ENCODE measurements at places on chromosomes 3 and 15.

DNA sequence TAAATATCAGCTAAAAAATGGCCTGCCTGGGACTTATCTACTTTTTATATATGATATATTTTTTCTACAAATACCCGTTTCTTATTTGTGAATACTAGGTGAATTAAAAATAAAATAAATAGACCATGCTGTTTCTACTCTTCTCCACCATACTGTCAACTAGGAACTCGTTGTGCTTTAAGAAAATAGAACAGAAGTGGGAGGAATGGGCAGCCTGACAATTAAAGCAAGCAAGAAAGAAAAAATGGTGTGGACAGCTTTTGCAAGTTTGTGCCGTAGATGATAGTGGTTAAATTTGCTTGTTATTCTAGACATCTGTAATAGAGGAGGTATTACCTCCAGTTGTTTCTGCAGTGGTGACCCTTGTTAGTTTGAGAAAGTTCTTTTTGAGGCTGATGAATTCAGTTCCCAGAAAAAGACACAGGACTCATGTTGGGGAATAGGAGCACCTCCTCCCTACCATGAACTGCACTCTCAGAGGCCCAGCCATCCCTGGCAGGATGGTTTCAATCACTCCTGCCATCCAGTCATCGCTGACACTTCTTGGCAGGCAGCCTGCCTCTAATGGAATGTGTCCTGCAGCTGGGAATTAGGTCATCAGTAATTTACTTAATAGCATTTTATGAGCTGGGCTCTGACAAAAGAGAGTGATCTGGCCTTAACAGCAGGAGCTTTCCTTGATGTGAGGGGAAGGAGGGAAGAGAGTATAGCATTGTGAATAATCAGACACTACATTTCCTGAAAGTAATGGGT lies 105.0 kb upstream of the GAP43 start:
- no peak for DNase-seq

- DNase-seq, result no peak
Observed at GRCh38 chr3:188486126-188486525, 332.2 kb downstream of the LPP start.

DNA sequence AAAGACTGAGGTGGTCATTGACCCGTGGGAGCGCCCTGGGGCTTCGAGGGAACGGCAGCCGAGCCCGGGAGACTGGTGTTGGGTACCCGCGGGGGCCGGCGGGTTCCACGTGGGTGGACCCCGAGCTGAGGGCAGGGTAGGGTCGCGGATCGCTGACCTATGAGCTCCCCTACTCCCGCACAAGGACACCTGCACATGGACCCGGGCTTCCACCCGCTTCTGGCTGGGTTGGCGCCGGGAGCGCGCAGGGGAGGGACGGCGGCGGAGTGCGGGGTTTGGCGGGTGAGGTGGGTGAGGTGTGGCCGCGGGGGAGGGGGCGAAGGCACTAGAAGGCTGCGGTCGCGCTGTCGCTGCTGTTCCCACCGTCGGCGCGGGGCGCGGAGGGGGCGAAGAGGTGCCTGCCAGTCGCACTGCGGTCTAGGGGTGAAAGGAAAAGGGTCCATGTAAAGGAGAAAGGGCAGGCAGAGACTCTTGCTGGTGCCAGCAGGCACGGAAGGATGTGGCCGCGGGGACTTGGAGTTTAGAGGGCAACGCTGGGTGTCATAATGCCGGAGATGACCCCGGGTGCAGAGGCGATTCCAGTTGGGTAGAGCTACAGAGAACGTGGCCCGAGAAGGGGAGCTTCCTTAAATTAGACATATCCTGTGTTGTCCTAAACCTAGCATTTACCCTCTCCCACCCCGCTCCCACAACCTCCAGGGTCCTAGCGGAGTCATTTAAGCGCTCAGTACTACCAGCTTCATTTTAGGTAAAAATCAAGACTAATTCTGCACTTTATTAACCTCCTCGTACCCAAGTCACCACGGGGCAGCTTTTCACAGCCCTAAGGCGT lies 245.9 kb upstream of the TOPAZ1 start:
- DNase-seq, result no peak

GRCh38 chr15:93382200-93382820 lies 293.3 kb upstream of the RGMA start:
- DNase-seq, result no peak

DNA sequence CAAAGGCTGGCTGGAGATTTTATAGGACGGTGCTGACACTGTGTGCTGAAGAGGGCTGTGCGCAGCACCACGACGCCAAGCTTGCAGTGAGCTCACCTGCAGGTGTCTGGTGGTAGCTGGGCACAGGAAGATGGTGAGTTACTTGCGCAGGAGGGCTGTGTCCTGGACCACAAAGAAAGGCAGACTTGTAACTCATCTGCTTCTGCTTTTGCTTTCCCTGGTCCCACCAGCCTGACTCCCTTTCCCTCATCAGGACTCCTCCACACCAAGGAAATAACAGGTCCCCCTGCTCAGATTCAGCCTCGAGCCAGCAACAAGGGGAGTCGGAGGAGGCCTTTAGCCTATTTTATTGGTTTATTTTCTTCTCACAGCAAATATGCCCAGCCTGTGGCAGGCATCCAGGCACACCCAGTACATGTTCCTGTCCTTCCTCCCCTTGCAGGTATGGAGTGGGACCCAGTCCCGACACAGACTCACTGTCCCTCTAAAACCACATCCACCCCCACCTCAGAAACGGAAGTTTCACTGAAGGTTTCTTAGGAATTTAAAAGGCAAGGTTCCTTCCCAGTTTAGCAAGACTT lies 35.6 kb upstream of the FLNB start:
- no peak for DNase-seq

DNA sequence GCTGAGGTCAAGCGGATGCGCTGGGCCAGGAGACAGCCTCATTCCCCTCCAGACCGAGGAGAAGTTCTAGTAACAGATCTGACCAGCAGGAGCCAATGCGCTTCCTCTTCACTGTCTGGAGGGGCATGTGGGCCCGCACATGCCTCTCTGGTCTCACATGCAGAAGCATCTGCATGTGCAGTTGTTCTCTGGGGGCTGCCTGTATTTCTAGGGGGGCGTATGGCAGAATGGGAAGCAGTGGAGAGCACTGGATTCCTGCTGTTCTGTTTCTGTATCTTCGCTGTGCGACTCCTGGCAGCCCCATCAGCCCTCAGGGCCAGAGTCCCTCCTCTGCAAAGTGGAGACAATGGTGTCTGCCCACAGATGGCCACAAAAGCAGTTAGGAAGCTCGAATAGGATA lies 170.4 kb upstream of the IQSEC1 start:
- DNase-seq, result no peak

GRCh38 chr3:57046101-57046765 lies 14.2 kb upstream of the SPATA12 start:
- no peak for DNase-seq

Data from GM12892 (cell line).